ENCODE measurements at places on chromosomes 7 and 10.

DNA sequence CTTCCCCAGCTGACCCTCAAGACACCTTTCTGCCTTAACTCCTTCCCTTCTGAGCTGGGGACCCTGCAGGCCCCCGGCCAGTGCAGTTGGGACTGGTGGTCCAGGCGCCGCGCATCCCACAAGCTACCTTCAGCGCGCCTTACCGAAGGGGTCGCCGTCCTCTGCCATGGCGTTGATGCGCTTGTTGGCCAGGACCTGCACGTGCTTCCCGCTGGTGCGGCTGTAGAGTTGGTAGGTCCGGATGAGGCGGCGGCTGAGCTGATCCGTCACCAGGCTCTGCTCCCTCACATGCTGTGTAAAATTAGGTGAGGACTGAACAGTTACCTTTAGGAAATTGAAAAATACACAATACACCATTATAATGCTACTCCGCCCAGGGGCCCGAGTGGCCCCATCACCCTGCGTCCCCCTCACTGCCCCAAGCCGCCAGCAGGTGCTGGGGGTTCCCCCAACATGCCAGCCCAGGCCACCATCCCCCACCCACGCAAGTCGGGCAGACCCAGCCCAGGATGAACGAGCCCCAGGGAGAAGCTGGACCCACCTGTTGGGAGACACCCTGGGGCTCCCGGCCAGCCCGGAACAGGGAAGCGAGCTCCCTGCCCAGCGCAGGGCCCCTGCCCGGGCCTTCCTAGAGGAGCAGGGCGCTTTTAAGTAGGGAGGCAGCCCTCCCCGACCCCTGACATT is 1.2 kb downstream of the FGF8 start:
- no peak for DNase-seq

- DNase-seq: no peak
Measured at GRCh38 chr10:82319562-82319961, 444.6 kb downstream of the NRG3 start.

- no peak for DNase-seq
Measured at GRCh38 chr10:19847321-19847720, 31.1 kb downstream of the PLXDC2 start.

DNA sequence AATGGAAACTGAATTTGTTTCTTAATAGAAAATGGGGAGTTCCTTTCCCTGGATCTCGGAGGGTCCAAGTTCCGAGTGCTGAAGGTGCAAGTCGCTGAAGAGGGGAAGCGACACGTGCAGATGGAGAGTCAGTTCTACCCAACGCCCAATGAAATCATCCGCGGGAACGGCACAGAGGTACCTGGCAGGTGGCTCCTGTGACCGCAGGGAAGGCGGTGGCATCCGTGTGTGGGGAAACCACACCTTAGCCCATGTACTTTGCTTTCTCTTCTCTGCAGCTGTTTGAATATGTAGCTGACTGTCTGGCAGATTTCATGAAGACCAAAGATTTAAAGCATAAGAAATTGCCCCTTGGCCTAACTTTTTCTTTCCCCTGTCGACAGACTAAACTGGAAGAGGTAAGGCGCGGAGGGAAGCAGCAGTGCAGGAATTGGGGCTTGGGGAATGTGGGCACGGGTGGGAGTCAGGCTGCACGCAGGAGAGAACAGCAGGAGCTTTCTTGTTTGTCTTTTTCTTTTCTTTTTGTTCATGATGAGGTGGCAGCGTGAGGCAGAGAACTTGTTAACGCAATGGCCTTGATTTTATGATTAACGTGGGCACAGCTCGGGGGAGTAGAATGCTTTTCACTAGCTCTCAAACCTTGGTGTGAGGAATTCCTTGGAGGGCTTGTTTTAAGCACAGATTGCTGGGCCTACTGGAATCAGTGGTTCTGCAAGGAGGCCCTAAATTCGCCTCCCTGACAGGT is 12.8 kb downstream of the HKDC1 start:
- no peak for DNase-seq
